ENCODE measurements at places on chromosomes 13 and 19.

- DNase-seq: no peak
Measured at GRCh38 chr13:62910541-62911060, 1495.0 kb upstream of the PCDH20 start.

GRCh38 chr13:99500839-99501183 lies 461 bp upstream of the TM9SF2 start:
- no peak for DNase-seq

GRCh38 chr13:89688918-89689317 lies 1658.6 kb upstream of the MIR17HG start:
- no peak for DNase-seq

DNA sequence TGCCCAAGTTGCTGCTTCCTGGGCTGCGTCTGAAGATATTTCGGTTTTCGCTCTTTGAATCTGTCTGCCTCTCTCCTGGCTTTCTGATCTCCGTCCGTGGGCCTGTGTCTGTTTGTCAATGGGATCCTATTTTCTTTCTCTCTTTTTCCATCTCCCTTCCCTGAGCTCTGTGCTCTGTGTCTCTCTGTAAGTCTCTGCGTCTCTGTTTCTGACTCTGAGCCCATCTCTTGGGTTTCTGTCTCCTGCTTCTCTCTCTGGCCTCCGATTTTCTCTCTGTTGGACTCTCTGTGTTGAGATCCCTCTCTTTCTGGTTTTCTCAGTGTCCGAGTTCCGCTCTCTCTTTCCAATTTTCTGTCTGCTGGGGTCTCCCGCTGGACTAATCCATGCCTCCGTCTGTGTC lies 1.7 kb downstream of the PRKCG start:
- DNase-seq: no peak

DNA sequence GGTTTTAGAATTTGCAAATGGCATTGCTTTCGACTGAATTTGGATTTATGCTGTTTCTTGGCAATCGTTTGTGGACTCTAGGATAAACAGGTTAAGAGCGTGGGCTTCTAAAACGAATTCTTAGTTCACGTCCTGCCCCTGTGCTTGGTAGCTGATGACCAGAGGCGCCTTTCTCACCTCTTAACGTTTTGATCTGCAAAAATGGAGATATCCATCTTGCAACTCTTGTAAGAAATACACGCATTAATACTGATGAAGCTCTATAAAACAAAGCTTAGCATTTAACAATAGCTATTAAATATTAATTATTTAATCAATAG lies 580 bp upstream of the KATNAL1 start:
- DNase-seq: no peak

GRCh38 chr19:13768510-13768909 lies 4.2 kb downstream of the MRI1 start:
- no peak for DNase-seq

GRCh38 chr13:60260440-60260839 lies 96.7 kb upstream of the DIAPH3 start:
- no peak for DNase-seq

DNA sequence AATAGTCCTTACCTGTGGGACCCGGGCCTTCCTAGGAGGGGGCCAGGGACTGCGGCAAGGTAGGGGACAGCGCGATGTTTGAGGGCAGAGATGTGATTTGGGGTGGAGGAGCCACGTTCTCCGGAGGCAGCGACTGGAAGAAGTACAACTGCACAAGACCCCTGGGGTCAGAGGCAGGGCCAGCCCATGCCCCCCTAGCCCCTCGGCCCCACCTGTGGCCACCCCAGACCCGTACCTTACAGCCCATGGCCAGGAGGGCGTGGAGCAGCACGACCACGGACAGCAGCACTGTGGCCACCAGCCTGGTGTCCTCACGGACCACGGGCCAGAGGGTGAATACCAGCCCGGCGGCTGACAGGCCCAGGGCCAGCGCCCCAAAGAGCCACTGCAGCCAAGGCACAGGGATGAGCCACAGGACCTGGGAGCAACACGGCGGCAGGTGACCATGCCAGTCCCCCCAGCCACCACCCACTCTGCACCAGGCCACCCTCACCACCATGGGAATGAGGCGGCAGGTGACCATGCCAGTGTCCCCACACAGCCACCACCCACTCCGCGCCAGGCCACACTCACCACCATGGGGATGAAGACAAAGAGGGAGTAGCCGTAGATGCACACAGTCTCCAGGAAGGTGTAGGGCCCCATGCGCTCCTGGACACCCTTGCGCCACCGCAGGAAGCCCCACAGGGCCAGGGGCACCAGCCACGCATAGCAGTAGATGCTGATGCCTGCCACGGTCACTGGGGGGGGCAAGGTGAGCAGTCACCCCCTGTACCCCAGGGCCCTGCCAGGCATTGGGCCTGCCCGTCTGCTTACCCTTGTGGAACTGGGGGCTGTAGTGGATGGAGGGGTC lies 5.0 kb downstream of the YIPF2 start:
- no peak for DNase-seq

- peak; percentile 16 for DNase-seq
Measured at GRCh38 chr19:31676271-31677004, 327.2 kb upstream of the TSHZ3 start.

GRCh38 chr13:41780715-41781706 lies 179.9 kb downstream of the VWA8 start:
- peak; percentile 83 for DNase-seq

DNA sequence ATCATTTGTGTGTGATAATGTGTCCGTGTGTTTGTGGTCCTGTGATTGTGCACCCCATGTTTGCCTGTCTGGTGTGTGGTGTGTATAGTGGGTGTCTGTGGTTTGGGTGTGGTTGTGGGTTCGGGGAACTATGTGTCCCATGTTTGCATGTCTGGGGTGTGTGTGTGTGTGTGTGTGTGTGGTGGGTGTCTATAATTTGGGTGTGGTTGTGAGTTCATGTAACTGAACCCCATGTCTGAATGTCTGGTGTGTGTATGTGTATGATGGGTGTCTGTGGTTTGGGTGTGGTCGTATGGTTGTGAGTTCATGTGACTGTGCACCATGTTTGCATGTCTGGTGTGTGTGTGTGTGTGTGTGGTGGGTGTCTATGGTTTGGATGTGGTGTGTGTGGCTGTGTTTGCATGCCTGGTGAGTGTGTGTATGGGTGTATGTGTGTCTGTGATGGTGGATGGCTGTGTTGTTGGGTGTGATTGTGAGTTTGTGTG lies 11.1 kb upstream of the NFIX start:
- DNase-seq: peak; percentile 42

DNA sequence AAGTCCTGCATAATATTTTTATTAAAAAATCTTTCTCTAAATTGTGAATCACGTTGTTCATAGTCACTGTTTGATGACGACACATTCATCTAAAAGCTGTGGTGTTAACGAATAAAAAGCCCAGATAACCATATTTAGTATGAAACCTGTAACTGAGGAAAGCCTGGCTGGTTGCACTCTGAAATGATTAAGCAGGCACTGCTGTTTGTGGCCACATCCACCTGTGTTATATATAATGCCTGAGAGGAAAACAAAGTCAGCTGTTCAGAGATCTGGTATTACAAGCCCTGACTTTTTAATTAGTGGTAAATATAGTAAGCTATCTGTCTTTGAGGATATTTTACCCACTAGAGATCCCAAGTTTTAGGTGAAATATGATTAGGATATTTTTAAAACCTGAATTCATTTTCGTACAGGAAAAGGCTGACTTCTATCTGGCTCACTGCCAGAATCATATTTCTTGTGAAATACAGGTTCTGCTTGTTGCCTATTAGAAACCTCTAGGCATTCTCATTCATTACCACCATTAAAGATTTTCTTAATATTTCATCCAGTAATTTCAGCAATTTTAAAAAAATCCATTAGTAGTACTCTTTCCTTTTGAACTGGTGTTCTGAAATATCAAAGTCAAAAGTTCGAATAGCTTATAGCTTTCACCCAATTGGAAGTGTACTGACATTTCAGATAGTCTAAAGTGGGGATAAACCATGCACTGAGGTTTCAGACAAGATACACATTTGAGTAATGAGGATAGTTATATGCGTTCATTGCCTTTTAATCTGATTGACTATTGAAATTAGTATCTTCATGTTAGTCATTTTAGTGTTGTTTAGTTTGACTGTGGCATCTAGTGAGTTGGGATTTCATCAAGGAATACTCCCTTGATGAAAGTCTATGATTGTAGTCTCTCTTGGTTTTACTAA lies 79.7 kb downstream of the LMO7 start:
- peak; percentile 63 for DNase-seq

GRCh38 chr19:41886761-41887710 lies 4.1 kb downstream of the ARHGEF1 start:
- no peak for DNase-seq

- DNase-seq: no peak
Measured at GRCh38 chr19:16585808-16586476, 13.7 kb upstream of the SLC35E1 start.

DNA sequence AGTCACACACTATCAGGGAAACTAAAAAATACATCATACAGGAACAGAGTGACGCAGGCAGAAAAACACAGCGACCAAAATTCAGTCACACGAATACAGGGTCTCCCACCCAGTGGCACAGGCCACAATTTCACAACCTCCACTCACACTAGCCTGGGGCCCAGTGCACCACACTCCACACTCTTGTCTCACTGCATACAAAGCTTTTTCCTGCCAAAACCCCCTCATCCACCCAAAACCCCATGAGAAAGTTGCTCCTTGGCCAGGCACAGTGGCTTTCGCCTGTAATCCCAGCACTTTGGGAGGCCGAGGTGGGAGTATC lies 1.2 kb downstream of the S1PR5 start:
- DNase-seq: no peak

DNA sequence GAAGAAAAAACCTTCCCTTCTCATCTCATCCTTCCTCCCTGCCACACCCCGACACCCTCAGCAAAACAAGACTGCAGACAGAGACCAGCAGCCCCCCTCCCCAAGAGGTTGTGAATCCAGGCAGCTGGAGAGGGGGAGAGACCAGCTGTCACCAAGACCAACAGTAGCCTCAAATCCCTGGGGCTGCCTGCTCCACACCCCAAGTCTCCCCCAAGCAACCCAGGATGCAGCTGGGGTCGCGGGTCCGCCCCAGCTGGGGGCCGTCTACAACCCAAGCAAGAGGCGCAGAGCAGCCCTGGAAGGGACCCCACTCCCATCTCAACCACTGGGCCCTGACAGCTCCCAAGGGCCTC lies 7.1 kb downstream of the KLF16 start:
- no peak for DNase-seq

DNA sequence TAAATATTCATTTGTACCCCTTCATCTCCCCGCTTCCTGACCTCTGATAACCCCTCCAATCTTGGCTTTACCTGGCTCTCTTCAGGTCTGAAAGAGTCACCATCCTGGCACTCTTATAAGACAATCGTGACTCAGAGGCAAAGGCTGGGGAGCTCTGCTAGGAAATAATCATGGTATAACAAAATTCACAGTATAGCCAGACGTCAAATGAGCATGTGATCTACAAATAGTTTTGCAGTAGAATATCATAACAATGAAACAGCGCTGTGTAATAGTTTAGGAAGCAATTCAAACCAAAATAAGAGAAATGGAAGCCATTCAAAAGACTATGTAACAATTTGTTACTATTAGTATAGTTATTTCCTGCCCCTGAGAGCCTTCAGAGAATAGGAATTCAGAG lies 34.2 kb downstream of the RXFP2 start:
- peak; percentile 96 for DNase-seq

DNA sequence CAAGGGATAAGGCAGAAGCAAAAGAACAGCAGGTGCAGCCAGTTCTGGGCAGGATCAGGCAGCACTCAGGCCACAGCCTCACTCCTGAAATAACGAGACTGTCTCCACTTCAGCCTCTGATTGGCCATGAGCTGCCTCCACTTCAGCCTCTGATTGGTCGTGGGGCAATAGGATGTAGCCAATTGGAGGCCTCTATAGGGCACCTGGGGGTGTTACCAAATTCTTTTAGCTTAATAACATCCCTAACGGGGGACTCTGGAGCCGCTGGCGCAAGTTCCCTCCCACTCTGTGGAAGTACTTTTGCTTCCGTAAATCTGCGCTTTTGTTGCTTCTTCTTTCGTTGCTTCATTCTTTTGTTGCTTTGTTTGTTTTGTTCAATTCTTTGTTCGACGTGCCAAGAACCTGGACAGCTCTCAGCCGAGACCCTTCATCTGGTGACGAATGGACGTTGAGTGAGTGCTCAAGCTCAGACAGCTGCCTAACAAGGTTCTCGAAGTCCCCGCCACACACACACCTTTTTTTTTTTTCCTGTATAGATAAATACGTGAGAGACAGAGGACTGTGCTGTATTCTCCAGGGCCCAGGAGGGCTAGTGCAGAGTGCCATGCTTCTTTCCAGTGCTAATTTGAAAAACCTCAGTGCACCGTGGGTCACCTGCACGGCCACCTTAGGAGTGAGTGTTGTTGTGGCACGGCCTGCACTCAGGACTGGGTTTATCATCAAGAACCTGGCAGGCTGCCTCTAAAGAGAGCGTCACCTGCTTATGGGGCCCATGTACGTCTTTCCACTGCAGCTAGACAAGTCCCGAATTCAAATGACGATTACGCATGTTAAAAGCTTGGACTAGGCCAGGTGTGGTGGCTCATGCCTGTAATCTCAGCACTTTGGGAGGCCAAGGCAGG lies 32.0 kb upstream of the TUBGCP3 start:
- peak; percentile 33 for DNase-seq

- no peak for DNase-seq
Measured at GRCh38 chr13:66745307-66745706, 484.8 kb downstream of the PCDH9 start.

DNA sequence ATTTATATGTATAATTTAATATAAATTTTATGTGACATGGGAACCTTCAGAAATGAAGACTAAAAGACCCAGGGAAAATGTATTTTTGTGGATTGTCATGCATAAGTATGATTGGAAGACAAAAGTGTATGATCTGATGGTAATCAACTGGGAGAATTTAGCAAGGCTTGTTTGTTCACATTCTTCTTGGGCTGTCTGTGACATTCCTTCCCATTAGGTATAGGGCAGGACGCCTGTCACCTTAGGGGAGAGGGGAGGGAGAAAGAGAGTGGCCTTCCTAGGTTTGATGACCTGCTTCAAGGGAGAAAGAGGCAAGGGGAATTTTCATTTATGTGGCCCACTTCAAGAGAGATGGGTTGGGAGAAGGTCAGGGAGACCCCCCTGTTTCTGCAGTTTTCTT lies 22.4 kb downstream of the PIBF1 start:
- no peak for DNase-seq

- peak; percentile 30 for DNase-seq
Measured at GRCh38 chr13:76758257-76758656, 127.9 kb downstream of the KCTD12 start.

DNA sequence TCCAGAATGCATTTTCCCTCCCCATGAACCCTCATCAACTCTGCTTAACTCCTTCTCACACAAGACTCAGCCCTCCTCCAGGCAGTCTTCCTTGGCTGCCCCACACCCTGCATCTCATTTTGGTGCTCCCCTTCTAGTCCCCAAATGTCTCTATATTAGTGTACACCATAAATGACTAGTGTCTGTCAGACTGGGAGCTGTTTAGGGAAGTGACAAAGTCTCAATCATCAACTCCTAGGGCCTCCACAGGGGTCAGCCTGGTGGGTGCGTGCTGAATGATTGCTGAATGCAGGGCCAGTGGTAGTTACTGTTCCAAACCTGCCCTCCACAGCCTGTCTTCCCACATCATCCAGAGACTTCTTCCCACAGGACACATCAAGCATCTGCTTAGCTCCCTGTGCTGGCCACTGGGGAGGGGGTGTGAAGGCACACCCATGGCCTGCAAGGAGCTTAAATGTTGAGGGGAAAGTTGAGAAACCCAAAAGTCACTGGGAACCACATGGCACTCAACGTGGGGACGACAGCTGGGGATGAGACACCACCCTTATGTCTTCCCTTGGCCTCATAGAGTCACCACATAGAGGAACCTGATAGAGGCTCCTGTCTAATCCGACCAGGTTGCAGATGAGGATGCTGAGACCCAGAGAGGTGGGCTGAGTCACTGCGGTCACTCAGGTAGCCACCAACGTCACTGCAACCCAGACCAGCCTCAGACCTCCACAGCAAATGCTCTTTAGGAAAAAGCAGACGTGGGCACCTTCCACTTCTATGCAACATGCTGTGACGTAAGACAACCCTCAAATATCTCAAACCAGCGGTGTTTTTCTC lies 79.3 kb upstream of the TM9SF2 start:
- DNase-seq: no peak
